D341Med (cell line): ENCODE measurements at places on chromosomes 12 and 14.

DNA sequence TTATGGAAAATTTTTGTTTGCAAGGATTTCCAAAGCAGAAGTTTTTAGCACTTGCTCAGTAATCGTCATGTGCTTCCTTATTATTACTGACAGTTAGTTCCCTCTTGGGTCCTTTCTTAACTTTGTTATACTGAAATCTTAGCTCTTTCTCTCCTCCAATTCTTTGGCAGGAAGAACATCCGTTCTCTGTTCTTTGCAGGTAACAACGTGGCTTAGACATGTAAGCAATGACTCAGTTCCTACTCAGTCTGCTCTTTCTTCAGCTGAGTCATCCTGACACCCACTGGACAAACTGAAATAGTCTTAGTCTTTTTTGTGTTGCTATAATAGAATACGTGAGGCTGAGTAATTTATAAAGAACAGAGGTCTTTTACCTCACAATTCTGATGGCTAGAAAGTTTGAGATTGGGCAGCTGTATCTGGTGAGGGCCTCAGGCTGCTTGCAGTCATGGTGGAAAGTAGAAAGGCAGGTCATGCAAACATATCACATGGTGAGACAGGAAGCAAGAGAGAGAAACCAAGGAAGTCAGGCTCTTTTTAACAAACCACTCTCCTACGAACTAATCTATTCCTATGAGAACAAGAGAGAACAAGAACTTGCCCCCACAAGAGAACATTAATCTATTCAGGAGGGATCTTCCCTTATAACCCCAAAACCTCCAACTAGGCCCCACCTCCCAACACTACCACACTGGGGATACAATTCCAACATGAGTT is 49.2 kb downstream of the TESPA1 start:
- DNase-seq, result no peak

DNA sequence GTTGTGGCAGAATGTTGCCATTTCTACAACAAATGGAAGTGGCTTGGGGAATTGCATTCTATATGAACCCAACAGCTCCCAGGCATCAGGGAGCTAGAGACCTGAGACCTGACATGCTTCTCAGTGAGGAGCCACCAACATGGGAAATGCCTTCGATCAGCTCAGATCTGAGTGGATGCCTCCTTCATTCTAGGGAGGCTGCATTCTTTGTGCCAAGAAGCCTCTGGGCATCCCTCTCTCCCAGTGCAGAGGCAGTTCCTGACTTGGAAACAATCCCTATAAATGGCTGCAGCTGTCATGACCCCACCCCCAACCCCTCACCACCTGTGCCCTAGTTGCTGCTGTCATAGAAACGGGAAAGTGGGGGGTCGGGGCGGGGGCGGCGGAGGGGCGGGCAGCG is 196.3 kb downstream of the PPM1H start:
- DNase-seq, result no peak

DNA sequence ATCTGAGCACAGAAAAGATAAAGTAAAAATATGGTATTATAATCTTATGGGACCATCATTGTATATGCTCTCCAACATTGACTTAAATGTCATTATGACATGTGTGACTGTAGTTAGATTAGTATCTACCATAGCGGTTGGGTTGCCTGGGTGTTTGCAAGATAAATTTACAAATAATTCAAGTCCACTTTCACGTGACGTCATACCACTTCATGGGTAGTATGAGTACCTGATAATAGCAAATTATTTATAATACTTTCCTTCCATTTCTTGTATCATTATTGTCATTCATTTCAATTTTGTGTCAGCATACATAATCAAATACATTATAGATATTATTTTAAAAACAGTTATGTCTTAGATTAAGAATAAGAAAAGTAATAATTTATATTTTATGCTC is 20.2 kb downstream of the SLCO1B1 start:
- DNase-seq, result no peak

GRCh38 chr14:96256407-96256806 is 397 bp downstream of the BDKRB1 start:
- no peak for DNase-seq

GRCh38 chr12:117593815-117594400 is 232.5 kb upstream of the NOS1 start:
- no peak for DNase-seq

DNA sequence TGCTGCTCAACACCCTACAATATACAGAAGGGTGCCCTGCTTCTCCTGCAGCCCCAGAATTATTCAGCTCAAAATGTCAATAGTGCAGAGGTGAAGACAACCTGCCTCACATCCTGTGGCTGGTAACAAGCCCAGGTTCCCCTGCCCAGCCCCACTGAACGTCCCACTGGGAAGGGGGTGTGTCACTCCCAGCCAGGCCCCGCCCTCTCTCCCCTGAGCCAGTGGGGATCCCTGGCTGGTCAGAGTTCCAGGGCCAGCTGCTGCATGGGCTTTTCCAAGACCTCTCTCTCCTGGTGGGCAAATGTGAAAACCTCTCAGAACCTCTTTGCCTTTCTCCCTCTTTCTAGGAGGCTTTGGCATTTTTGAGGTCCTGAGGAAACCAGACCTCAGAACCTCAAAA is 13.7 kb upstream of the LHX5 start:
- DNase-seq, result no peak

DNA sequence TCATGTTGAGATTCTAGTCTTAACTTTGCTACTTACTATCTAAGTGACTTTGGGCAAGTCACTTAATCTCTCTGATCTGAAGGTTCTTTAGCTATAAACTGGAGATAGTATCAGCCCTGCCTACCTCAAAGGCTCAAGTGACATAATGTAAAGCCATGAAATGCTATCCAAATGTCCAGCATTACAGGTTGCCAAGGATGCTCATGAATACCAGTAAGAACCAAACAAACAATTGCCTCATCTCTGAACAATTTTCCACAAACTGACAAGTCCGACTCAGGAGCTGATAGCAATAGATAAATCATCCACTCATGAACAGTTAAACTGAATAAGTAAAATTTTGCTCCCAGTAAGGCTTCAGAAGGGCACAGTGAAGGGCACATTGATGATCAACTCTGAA is 51.5 kb downstream of the LMNTD1 start:
- no peak for DNase-seq

- no peak for DNase-seq
Observed at GRCh38 chr12:131635491-131636122, 75.3 kb upstream of the SFSWAP start.

- peak; percentile 43 for DNase-seq
Observed at GRCh38 chr12:106137530-106138356, 1.0 kb downstream of the NUAK1 start.

DNA sequence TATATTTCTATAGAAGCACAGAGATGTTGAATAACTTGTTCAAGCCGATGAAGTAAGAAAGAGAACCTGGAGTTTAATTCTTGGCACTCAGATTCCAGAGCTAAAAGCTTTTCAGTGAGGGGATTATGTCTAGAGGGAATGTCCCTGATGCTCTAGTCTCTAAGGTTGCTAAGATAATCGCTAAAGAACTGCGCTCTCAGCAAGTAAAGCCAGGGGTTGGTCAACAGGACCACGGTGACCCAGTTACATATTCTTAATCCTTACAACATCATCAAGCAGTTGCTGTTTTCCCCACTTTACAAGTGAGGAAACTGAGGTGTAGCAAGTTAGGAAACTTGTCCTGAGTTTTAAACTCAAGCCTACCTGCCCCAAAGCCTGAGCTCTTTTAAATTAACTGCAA is 110.8 kb downstream of the DAD1 start:
- no peak for DNase-seq

- DNase-seq, result no peak
Observed at GRCh38 chr12:89354612-89355067, 2.3 kb upstream of the DUSP6 start.

DNA sequence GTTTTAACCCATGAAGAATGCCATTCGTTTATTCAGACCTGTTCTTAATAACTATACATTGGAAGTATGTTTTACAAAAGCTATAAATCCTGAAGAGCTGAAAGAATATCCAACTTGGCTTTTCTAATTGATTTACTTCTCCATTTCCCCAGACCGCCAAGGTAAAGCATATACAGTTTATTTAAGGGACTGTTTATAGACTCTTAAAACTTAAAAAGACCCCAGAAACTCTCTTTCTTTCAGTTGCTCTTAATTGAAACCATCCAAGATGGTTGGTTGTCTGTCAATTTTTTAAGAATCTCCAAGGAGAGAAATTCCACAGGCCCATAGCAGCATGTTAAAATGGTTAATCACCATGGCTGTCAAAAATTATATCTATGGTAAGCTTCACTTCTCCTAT is 8.8 kb downstream of the IGF1 start:
- no peak for DNase-seq

- peak; percentile 53 for DNase-seq
Observed at GRCh38 chr12:8088574-8088973, 6.5 kb downstream of the NECAP1 start.

- no peak for DNase-seq
Observed at GRCh38 chr12:6303071-6303470, 7.4 kb upstream of the PLEKHG6 start.

DNA sequence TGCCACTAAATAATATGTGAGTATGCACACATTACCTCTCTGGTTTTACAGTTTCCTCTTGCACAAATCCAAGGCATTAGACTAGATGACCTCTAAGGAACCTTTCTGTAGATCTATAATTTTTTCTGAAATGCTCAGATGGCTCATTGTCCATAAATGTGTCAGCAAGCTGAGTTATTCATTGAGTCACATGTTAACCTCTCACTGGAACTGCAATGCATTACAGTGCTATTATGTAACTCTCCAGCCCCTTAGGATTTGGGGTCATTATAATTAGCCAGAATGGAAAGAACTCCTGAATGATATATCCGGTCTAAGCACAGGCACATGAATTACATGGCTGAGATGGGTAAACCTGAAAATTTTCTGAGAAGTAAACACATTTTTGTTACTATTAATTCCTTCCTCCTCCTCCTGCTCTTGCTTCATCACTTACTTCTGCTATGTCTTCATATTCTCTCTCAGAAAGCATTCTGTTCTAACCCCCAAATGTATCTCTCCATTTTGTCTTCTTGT is 20.3 kb upstream of the DRAM1 start:
- no peak for DNase-seq

- DNase-seq, result no peak
Observed at GRCh38 chr12:106331599-106331998, 25.9 kb upstream of the POLR3B start.

DNA sequence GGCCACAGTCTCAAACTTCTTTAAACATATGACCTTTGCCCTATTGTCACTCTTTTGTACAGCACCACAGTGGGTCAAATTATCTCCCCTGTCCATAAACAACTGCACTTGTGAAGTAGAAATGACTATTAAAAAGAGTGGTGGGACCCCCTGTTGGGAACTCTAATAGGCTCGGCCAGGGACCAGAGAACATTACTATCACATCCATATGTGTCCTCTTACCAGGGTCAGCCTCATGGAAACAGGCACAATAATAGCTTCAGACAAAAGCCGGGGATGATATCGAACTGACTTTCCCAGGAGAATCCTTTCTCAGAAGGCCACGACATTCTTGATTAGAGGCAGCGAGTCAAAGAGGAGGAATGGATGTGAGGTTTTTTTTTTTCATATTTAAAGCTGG is 96.6 kb downstream of the NKX2-1 start:
- DNase-seq, result no peak

DNA sequence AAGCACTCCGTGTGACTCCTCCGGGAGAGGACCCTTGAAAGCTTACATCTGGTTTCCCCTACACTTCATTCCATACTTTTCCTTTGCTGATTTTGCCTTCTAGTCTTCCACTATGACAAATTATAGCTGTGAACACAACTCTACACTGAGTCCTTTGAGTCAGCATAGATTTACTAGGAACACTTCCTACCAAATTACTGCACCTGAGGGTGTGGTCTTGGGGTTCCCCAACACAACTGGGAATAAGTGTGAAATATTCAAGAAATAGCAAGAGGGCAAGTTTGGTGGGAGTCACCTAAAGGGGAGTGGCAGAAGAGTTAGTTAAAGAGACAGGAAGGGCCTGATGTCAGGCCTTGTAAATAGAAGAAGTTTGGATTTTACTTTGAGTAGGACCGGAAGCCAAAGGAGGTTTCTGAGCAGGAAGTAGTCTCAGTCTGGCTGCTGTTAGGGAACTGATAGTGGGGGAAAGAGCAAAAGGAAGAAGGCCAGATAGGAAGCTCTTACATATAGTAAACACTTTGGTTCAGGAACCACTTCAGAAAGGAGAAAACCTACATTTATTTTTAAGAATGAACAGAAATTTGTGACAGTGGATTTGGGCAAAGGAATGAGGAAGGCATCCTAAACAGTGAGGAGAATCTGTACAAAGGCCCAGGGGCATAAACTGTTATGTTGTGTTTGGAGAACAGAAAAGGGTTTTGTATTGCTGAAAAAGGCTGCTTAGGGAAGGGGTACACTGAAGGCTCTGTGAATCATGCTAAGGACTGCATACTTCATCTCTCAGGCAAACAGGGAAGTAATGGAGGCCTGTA is 14.2 kb downstream of the SEL1L start:
- no peak for DNase-seq

GRCh38 chr12:1870998-1871917 is 47.2 kb downstream of the CACNA2D4 start:
- no peak for DNase-seq

DNA sequence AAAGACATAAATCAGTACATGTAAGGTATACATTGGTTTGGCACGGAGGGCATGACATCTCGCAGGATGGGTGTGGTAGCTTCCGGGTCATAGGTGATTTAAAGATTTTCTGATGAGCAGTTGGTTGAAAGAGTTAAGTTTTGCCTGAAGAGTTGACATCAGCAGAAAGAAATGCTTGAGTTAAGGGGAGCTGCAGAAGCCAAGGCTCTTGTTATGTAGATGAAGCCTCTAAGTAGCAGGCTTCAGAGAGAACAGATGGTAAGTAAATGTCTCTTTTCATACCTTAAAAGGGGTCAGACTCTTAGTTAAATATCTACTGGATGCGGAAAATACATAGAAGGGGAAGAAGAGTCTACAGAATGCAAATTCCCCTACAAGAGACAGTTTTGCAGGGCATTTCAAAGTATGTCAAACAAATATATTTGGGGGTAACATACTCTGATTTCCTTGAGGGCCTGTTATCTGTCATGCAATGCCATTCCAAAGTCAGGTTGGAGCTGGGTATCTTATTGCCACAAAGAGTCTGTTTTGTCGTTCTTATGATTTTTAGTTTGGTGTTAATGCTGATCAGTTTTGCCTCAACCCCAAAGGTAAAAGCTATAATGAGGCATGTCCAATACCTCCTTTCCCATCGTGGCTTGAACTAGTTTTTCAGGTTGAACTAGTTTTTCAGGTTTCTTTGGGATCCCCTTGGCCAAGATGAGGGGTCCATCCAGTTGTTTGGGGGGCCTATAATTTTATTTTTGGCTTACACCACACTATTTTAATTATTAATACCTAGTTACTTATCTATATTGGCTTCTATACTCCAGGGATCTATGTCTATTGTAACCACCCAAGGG is 67.0 kb downstream of the PTHLH start:
- DNase-seq, result no peak

- DNase-seq, result no peak
Observed at GRCh38 chr12:62950317-62950716, 15.4 kb upstream of the PPM1H start.

- DNase-seq, result no peak
Observed at GRCh38 chr12:93460902-93461301, 6.4 kb upstream of the MRPL42 start.

- no peak for DNase-seq
Observed at GRCh38 chr14:34161351-34162082, 210.6 kb upstream of the EGLN3 start.
